ENCODE measurements at places on chromosomes 3 and 15.

GRCh38 chr15:33135355-33135781 lies 59.1 kb downstream of the FMN1 start:
- no peak for DNase-seq

GRCh38 chr3:134617608-134618477 lies 33.0 kb downstream of the KY start:
- DNase-seq, result no peak

DNA sequence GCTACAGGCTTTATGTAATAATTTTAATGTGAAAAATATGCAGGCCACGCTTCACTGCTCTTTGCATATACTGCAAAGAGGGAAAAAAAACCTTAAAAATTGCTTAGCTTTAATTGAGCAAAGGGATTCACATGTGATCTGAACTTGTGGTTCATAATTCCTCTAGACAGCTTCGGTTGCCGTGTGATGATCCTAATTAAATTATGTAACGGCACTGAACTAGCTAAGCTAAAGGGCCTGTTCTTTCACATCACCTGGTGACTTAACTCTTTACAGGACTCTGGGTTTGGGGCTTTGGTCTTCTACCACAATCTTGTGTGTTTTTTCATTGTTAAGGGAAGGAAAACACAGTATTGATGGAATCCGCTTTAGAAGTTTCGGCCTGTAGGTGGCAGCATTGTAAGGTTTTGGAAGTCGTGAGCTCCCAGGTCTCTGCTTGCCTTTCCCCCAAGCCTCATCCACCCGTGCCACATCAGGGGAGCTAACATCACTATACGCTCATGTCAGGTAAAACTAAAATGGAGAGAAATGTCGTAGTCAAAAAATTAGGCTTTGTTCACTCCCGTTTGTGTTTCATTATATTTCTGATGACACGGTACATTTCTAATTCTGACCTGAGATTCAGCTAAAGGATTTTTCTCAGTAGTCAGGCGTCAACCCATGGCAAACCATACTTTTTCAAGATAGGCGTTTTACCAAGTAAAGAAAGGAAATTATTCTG lies 205.6 kb upstream of the DPH6 start:
- DNase-seq, result no peak

DNA sequence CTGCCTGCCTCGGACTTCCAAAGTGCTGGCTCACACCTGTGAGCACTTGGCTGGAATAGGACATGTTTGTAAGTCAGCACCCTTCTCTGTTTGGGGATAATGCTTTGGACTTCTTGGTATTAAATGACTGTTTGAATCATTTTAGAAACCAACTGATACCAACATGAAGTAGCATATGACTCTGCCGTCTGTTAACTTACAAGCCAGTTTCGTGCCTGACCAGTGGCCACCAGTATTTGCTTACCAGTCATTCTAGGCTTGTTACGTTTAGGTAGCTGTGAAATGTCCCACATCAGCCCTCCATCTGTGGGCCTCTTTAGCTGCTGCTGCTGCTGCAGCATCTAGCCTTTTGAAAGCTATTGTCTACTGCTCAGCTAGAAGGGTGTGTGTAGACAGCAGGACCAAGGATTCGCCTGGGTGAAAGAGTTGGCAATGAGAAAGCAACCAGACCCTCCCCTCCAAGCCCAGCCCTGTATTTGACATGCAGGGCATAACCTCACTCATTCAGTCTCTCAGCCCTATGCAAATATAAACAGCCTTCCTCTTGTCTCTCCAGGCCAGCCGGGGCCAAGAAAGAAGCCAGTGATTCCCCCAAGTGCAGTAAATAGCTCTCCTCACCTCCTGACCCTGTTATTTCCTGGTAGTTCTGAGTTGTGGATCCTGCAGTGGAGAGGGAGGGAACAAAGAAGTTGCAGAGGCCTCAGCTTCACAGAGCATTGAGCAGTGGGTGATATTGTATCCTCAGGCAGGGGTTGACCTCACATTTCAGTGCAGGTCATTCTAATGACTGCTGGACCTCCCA lies 51.0 kb downstream of the NKIRAS1 start:
- no peak for DNase-seq

DNA sequence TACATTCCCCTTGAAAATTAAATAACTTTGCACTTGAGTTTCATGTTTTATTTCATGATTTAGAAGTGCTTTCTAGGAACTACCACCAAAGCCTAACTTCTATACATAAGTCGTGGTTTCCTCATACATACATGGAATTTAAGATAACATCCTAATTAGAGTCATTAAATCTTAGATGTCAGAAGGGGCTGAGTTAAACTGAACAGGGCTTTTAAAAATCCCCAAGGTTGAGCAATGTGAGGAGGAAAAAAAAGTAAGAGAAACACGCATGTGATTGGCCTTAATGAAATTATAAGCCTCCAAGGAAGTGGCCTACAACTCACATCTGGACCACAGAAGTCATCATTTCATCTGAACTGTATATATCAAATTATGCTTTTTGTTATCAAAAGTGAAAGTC lies 303.1 kb upstream of the SEMA6D start:
- DNase-seq, result no peak

GRCh38 chr3:123584284-123584987 lies 417 bp downstream of the HACD2 start:
- no peak for DNase-seq

DNA sequence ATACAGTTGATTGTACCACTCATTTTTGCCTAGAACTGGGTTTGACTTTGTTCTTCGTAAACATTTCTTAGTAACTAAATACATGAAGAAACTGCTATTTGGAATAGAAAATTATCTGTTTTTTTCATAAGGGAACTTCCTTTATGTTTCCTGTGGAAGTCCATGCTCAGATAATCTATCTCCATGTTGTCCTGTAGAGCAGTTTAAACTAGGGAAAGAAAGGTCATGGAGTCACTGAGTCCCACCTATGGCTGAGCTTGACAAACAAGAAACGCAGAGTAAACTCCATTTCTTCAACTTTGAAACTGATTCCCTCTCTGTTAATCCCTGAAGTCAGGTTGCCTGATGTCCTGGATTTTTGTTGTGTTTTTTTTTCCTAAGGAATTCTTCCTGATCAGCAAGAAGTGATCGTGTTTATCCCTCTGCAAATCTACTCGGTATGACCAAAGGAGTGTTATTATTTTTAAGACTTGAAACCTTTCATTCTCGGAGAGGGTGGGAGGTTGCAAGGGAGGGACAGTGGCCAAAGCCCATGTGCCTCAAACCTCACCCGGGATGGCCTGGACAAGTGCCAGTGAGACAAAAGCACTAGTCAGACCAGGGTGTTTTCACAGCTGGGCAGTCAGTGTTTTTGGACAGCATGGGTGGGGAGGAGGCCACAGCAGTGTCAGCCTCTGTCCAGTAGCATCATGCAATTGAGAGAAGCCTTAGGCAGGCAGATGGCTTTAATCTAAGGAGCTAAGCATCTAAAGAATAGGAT lies 129.8 kb upstream of the PHLDB2 start:
- no peak for DNase-seq

GRCh38 chr3:144045766-144046165 lies 74.1 kb downstream of the DIPK2A start:
- DNase-seq, result no peak

- no peak for DNase-seq
These were observed 35.1 kb upstream of the FRMD4B start for GRCh38 chr3:69420781-69421520.

- no peak for DNase-seq
These were observed 44.9 kb downstream of the NMD3 start for GRCh38 chr3:161265916-161266571.

DNA sequence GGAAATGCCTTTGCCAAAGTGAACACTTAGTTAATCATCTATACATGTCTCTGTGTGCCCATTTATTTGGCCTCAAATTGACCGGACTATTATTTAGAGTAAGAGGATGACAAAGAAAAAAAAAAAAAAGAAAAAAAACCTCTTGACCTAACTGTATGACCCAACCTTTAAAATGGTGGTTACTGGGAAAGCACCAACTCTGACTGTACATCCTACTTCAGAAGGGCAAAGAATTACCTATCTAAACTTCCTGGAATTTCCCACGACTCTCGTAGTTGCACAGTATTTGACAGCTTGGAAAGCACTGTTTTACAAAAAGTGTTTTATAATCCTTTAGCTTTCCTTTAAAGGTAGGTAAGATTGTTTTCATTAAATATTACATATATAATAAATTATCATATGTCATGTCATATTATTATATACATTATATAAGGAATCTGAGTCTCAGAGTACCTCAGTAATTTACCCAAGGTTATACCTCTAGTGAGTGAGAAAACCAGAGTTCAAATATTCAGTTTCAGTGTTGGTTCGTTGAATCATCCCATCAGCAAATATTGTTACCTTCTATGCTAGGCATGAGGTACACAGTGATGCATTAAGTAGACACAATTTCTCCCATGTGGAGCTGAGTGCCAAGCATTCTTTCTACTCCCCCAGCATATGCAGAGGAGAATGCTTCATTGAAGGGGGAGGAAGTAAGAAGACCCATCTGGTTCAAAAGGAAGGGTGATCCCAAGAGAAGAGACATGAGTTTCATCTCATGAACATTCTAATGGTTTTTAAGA lies 5.0 kb downstream of the BCL2A1 start:
- DNase-seq, result no peak

- DNase-seq, result no peak
These were observed 42.3 kb downstream of the SATB1 start for GRCh38 chr3:18382760-18383369.

DNA sequence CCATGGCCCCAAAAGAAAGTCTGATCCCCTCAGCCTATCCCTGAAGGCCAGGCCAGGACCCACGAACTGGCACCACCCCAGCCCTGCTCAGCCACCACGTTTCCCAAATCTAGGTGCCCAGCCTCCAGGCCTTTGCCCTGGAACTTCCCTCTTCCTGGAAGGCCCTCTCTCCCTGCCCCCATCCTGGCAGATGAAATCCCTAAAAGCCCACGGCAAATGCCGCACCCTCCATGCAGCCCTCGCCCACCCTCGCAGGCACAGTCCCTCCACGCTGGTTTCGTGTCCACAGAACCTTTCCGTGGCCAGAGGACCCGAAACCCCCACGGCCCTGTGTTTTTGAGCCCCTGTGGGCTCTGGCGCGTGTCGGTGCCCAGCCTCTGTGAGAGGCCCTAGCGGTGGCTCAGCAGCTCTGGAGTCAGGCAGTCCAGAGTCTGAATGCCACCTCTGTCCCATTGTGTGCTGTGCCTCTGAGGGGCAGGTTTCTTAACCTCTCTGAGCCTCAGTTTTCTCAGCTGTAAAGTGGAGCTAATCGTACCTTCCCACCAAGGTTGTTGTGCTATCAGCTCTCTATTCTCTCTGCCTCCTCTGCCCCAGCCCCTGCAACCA lies 138.5 kb upstream of the IQSEC1 start:
- no peak for DNase-seq

DNA sequence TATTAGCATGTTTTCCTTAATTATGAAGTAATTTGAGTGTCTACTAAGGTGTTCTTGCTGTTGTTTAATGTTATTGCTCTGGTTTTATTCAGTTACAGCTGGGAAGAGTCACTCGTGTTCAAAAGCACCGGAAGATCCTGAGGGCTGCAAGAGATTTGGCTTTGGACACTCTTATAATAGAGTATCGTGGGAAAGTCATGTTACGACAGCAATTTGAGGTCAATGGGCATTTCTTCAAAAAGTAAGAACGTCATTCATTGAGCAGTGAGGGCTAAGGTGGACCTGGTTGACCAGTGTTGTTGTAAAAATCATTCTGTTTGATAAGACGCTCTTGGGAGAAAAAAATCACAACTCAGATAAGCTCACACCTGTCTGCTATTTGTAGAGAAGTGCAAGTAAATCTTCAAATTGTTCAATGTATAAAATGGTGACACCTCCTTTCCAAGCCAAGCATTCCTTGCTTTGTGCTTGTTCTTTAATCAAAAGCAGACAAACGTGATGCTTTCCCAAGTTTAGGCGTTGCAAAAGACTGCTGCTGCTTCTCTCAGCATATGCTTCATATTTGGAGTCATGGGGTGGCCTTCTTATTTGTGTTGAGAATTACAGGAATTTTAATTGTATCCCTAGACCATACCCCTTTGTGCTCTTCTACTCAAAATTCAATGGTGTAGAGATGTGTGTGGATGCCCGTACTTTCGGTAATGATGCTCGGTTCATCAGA lies 44.2 kb downstream of the SETD5 start:
- DNase-seq, result no peak

DNA sequence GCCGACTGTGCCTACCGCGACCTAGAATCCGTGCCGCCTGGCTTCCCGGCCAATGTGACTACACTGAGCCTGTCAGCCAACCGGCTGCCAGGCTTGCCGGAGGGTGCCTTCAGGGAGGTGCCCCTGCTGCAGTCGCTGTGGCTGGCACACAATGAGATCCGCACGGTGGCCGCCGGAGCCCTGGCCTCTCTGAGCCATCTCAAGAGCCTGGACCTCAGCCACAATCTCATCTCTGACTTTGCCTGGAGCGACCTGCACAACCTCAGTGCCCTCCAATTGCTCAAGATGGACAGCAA lies 1.4 kb downstream of the ISLR start:
- no peak for DNase-seq

DNA sequence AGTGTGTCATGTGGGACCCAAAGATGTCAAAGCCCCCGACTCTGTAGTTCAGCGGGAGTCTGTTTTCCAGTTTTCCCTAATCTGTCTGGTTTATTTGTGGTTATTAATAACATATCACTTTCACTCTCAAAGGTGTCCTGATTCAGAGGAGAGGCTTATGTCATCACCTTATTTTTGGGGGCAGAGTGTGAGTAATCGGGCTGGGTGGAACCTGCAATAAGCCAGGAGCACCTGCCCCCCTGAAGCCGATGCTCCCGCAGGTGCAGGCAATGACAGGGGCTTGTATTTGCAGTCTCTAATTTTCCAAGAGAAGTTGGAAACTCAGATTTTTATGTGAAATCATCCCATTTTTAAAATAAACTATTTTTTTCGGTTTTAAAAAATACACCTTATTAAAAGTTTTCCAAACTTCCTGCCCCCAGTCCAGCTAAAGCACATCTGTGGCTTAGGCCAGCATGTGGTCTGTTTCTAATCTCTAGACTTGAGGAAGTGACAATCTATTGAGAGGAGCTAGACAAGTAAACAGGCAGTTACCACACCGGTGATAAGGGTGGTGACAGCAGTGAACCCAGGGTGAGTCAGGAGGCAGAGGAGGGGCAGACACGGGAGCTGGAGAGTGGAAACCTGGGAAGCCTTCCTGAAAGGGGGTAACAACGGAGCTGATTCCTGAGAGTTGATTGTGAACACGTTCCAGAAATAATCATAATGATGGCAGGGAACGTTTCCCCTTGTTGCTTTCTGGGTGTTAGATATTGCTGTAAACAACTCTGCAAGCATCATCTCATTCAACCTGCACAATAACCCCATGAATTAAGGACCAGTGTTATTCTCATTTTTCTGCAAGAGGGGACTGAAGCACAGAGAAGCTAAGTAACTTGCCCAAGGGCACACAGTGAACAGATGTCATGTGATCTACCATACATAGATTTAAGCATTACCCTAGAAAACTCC lies 37.2 kb downstream of the BHLHE40 start:
- peak; percentile 20 for DNase-seq

- DNase-seq, result no peak
These were observed 47.9 kb downstream of the TLE3 start for GRCh38 chr15:70049701-70050301.

Data from activated T-helper 1 cell treated with Interleukin-2 at 50 U/mL for 16 hours (primary cell).